ENCODE measurements at places on chromosomes 2 and 18.

DNA sequence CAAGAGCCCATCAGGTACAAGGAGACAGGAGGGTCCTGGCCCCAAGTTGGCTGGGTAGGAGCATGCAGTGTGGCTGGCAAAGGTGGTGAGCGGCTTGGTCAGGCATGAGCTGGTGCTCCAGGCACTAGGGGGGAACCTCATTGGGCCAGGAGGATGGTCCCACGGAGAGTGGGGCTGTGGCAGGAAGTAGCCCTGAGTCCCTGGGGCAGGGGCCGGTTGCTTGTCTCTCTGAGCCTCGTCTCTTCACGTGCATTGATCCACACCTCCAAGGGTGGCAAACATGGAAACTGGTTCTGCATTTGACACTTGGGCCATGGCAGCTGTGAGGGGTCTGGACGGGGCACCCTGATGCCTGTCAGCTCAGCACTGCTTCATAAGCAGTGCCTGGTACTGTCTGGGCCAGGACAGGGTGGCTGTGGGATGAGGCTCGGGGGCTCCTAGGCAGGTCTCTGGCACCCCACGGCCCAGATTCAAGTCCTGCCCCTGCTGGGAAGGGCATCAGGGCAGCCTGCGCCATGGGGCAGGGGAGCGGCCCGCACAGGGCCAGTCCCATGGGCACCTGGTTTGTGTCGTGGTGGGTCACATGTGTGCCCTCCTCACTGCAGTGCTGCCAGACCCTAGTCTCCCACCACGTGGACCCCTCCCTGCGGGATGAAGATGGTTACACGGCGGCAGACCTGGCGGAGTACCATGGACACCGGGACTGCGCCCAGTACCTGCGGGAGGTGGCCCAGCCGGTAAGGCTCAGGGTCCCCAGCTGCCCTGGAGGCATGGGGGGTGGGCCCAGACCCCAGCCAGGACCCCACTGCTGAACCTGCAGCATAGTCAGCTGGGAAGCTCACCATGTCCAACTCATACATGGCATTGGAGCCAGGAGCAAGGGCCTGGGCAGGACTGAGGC is 16.4 kb downstream of the ESPNL start:
- no peak for DNase-seq

GRCh38 chr2:239119346-239120126 is 271.7 kb downstream of the TWIST2 start:
- DNase-seq, result no peak

DNA sequence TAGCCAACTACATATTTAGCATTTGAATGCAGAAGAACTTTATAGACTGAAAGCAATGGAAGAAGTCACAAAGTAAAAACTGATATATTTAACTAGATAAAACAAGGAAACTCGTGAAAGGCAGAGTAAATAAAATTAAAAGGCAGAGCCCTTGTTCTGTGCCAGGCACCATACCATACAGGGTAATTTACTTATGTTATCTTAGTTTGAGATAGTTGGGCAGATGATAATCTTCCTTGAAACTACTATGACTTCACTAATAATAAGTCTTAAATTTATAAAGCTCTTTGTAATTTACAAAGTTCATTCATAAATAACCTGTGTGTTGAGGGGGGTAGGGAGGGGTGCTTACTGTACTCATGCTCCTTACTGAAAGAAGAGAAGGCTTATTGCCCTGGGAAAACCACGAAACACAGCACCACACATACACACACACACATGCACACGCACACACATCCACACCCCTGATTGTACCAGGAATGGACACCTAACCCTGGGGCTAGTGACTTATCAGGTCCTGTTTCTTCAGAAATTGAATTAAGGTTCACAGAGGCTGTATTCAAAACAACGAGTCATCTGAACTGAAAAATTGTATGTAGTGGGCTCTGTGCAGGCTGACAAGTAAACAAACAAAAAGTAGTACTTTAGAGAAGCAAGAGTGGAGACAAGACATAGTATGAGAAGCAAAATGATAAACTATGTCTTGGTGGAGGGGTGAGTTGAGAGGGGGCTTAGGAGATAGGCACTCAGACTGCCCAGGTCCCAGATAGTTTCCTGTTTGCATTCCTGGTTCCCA is 38.1 kb downstream of the AGFG1 start:
- no peak for DNase-seq

GRCh38 chr2:223865907-223866508 is 28.6 kb upstream of the AP1S3 start:
- DNase-seq, result no peak

GRCh38 chr2:127853671-127854070 is 4.3 kb downstream of the POLR2D start:
- DNase-seq, result no peak

GRCh38 chr18:46321955-46322354 is 217.8 kb downstream of the HAUS1 start:
- DNase-seq, result no peak

- DNase-seq, result no peak
Measured at GRCh38 chr2:99374747-99375146, 37.6 kb downstream of the EIF5B start.

DNA sequence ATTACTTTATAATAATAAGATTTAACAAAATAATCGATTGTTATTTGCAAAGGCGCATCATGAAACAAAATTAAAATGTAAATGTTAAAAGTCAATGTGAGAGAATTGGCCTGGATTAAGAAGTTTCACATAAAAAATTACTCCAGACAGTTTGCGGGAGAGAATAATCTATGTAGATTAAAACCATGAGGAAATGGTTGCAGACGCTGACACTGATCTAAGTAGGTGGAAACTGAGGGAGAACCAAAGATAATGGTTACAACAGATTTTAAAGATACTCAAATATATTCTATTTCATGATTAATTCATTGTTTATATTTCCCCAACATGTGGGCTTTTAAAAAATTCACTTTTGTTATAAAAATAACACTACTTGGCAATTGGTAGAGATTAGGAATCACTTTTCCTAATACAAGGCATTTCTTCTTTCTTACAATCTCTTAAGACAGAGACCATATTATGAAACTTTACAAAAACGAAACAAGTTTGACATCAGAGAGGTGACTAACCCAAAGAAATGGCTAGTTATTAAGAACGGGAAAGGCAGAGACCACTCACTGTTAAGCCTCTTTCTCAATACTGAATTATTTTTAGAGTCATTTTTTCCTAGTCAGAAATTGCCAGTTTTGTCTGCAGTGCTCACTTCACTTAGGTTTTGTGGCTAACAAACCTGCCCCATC is 1.6 kb downstream of the KANSL1L start:
- DNase-seq, result no peak

DNA sequence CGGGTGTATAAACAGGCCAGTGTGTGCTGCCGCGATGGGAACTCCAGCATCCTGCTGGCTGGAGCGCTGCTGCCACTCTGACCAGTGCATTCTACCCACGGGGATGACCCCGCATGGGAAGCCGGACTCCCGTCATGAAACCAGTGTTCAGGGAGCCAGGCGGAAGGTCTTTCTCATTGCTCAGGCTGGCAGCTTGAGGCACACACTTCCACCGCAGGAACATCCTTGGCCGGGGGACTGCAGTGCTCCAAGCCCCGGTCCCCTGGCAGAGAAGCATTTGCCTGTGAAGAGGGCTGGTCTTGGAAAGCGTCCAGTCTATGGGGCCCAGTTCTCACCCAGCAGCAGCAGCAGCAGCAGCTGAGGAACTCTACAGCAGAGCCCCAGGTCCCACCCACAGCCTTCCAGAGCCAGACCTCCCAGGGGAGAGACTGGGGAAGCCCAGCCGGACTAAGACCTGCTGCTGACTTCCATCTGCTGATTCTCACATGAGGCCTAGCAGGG is 235.9 kb downstream of the KLHL29 start:
- DNase-seq, result no peak

DNA sequence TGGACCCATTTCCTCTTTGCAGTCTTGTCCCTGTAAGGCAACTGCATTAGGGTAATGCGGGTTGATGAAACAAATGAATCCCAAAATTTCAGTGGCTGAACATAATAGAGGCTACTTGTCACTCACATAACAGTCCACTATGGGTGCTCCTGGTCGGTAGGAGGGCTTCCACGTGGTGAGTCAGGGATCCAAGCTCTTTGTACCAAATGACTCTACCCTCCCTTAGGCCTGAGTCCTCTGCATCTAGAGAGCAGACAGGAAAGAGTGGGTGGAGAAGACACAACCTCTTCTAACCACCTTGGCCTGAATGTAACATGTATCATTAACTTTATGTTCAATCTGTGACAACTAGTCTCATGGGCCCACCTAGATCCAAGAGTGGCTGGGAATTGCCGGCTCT is 86.2 kb upstream of the HAAO start:
- no peak for DNase-seq

DNA sequence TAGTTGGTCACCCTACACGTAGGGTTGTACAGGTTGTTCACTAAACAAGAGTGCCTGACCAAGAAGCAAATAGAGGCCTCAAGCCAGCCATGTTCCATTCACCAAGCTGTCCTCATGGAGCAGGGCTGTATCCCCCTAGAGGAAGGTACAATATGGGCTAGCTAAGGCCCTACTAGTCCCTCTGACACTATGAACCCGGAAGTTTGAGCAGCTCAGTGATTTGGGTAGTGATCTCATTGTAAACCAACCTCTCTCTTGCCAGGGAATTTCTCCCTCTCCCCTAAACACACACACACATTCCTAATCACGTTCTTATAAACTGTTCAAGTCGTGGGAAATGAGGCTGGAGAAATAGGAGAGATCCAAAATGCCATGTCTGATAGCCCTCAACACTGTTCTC is 6.7 kb upstream of the CYS1 start:
- no peak for DNase-seq

- DNase-seq, result peak; percentile 68
Measured at GRCh38 chr2:109613922-109614714, at the start of the genes SEPTIN10 and SOWAHC. TSS of gene SEPTIN10 (minus strand) at chr2:109613966. CDS start at chr2:109613827, 139 bp downstream. TSS of gene SOWAHC (plus strand) at chr2:109614364. CDS start at chr2:109614490, 126 bp downstream.

DNA sequence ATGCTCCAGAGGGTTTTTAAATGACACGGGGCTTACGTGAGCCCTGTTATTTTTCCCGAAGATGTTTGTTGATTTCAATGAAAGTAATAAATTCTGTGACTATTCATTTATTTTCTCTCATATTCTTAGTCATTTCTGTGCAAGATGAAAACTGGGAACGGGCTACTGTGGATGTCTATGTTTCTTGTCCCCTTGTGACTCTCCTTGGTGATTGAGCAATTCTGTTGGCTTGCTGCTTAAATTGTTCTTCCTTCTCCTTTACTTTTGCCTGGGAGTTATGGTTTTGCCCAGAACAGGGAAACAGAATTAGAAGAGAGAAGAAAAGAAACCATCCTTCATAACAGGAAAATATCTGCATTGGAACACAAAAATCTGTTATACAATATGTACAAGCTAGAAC is 508.2 kb upstream of the DSEL start:
- no peak for DNase-seq

DNA sequence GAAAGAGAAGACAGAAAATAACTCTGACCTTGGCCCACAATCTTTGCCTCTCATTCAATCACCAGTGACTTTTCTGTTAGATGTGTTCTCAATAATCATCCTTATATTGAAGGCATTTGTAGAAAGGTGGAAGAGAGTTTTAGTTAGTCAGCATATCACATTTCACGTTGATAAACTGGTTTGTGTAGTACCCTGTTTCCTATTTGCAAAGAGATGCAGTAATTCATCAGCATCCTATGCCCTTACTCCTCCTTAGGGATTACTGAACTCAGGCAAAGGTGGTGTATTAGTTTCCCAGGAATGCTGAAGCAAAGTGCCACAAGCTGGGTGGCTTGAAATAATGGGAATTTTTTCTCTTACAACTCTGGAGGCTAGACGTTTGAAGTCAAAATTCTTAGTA is 145.0 kb downstream of the SPP2 start:
- DNase-seq, result no peak

DNA sequence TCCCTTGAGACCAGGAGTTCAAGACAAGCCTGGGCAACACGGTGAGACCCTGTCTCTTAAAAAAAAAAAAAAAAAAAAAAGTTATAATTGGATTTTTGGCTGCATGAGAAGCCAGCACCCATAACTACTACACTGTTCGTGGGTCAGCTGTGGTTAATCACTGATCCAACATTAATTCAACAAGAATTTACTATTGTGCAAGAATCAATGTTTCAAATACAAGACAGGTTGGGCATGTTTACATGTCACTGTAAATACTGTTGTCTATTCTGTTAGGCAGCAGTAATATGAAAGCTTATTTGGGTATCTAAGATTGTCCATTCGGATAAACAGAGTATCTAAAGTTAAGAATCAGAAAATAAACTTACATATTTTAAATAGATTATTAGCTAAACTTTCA is 62.3 kb downstream of the ESCO1 start:
- DNase-seq, result no peak

DNA sequence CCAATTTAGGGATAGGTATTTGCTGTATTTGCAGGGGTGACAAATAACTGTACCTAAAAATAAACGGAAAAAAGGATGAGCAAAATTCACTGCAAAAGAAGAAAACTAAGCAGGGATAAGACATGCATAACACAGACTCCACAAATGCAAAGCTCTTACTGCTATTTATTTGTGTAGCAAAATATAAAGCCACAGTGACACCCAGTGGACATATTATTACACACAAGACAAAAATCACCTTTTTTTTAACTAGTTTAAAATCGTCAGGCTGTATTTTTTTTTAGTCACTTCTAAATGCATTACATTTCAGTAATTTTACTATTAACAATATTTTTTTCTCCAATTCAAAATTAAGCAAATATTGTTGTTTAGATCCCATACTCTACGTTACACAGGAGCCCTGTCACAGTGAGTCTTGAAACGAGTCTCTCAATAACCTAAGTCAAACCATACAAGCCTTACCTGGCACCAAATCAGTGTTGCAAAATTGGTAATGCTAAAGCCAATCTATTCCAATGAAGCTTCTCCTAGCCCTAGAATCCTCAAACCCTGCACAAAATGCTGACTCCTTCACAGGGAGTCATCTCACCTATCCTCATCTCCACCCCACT is 23.7 kb downstream of the METTL4 start:
- no peak for DNase-seq

DNA sequence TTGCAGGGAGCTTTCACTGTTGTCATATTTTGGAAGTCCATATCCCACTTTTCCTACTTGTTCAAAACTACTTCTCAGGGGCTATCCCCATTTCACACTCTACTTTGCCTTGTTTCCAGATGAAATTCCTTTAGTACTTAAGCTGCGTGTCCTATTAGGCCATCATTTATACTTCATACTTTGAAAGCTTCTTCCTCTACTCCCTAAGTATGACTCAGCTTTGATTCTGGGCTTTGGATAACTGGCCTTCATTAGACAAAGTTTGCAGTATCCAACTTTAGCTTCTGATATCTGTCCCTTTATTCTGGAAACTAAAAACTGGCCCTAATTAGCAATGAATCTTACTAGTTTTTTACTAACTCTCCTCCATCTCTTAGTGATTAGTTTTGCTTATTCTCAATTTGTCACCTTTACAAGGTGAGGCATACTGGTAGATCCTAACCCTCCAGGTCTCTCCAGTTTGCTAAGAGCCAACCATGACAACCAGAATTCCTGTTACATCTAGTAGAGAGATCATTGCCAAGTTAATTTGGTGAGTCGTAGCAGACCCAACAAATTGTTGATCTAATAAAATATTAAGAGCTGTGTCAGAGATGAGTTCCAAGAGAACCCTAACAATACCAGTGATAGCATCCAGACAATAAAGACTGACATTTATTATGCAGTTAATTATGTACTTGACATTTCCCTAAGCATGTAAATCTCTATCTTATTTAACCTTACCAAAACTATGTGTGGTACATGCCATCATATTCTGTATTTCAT is 31.2 kb upstream of the ITGAV start:
- no peak for DNase-seq

All from activated CD8-positive, alpha-beta memory T cell treated with anti-CD3 and anti-CD28 coated beads, Interleukin-2, amount 50 U/mL, for 4 hours (primary cell).